GM03348 (cell line): ENCODE measurements at places on chromosomes 6 and 20.
A peak's percentile ranks its signal among the peaks of the same experiment; 100 is the strongest.

- peak; percentile 29 for DNase-seq
These were observed 226.6 kb downstream of the ALDH8A1 start for GRCh38 chr6:134723081-134723871.

- DNase-seq, result peak; percentile 14
These were observed 514.0 kb upstream of the BTBD3 start for GRCh38 chr20:11403711-11404110.

- DNase-seq, result no peak
These were observed 153.7 kb upstream of the THBS2 start for GRCh38 chr6:169407325-169407724.

GRCh38 chr6:138596591-138596990 is 97.3 kb upstream of the NHSL1 start:
- DNase-seq, result no peak

- DNase-seq, result no peak
These were observed 33.6 kb upstream of the HLA-A start for GRCh38 chr6:29908710-29909109.

DNA sequence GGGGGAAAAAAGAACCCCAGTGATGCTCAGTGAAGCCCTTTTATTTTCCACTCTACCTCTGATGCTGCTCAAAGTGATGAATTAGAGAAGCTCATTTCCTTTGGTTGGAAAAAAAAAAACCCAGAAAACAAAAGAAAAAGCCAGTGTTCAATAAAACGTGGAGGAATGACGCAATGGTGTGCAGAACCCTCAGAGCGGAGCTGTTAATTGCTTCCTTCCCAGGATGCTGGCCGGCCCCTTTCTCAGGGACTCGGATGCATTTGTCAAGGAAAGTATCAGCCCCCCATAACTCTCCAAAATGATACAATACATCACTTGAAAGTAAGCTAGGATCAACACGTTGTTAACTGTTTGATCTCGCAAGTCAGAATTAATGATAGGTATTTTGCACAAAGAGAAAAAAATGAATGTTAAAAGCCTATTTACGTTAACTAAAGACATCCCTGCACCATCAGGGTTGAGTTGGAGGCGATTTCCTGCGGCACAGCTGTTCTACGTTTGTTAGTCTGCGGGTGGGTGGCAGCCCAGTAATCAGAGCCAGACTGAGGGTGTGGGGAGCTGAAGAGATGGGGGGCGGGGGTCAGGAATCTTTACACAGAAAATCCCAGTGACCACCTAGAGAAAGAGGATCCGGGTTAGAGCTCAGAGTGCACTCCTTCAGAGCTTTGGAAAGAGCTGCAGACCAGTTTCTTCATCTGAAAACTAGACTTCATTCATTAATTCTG is 132.4 kb downstream of the BMP7 start:
- no peak for DNase-seq

- DNase-seq, result peak; percentile 69
These were observed 123.3 kb upstream of the DUSP22 start for GRCh38 chr6:168865-169455.

DNA sequence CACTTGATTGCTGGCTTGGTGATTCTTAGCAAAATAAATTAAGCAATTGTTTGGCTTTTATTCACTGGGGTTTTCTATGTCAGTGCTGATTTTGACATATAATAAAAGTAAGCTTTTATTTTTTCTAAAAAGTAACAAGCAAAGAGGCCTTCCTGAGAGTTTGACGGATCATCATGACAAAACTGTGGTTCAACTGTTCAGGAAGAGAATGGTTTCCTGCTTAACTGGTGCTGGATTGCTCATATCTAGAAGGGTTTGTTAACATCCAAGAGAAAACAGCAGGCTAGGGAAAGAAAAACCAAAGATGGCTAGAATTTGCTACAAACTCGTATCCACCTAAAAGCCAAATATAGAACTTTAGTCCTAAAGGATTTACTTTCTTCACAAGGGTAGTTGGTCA is 21.2 kb downstream of the SERPINB1 start:
- no peak for DNase-seq

DNA sequence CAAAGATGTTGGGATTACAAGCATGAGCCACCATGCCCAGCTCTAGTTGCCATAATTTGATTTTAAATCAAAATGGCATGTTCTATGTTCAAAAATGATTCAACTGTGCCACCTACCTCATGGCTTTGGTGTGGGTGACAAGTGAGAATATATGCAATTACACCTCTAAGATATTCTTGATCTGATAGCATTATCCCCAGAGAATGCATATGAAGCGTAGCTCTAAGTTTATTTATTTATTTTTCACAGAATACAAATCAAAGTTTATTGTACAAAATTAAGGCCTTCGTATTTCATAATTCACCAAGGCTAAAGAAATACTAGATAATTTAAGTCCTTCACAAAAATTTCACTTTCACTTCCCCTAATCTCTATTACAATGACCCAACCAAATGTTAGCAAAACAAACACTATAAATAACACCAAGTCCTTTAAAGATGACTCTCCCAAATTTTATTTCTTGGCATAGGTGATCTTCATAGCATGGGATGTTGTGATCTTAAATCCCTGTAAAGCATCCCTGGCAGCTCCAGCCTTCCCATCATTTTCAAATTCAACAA is 205.9 kb upstream of the TAB2 start:
- no peak for DNase-seq

DNA sequence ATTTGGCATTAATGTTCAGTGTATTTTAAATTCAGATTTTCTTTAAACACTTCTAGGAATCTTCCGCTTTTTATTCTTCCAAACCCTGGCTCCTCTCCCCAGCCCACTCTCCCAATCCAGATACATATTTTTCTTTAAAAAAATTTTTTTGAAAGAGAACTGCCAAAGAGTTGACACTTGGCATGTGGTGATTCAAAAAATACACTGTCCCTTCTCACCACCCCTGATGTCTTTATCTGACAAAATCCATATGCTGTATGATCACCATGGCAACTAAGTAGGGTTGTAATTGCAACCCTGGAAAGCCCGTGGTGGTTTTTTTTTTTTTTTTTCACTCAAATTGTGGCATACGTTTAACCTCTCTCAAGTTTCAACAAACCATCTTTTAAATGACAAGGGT is 355.8 kb upstream of the SASH1 start:
- no peak for DNase-seq

DNA sequence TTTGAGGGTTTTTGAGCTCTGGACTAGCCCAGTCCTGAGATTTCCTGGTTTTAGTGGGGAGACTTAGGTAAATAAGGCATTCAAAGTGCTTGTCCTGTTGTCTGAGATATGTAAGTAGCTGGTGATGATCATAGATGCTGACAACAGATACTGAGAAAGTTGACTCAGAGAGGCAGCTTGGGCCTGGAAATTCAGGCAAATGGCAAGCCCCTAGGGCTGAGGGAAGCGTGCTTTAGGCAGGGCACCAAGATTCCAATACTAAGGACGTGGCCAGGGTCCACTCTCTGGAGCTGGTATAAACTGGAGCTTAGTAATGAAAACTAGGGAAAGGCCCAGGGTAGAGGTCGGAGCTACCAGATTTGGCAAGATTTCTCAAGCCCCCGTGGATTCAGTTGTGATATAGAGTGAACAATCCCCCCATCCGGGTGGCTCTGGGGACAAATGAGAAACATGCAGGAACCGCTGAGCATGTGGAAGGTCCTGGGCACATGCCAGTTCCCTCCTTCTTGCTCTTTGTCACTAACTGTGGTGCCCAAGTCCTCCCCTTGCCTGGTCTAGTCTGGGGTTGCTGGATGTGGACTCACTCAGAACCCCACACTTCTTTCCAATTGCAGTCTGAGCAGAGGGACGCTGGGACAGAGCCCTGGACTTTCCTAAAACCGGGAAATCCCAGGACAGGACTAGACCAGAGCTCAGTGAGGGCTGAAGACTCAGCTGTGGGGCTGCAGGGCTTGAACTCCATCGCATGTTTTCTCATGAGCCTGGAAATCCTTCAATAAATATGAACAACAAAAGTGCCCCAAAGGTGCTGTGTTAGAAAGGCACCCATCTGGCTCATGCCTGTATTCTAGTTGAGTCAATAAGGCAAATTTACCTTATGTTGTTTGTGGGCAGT is 10.3 kb downstream of the SLC22A3 start:
- DNase-seq, result no peak

DNA sequence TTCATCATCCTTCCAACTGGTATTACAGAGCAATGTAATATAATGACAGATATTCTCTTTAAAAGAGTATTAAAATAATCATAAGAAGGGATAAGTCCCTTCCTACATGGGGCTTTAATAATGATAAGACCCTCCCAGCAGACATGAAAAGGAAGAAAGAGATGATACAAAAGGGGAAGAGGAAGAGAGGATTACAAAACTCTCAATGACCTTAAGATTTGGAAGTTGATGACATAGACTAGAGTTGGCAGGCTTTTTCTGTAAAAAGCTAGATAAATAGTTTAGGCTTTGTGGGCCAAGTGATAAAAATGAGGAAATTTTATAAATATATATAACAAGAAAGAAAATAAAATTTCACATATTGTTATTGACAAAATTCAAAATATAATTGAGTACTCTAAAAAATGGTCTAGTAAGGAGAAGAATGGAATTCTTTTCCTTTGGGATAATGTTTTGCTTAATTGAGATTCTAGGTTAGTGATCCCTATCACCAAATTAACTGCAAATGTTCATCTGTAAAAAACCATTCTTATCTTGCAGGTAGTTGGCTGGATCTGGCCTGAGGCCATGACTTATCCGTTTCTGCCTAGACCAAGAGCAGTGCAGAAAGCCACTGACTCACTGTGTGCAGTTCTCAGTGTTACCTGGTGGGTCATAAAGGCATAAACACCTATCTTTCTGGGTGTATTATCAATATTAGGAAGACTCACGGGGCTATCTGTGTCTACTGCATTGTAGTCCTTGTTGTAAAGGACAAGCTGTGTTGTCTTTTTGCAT is 11.0 kb downstream of the RIPOR2 start:
- no peak for DNase-seq

GRCh38 chr6:169780571-169781091 is 29.2 kb downstream of the ERMARD start:
- DNase-seq, result no peak

- no peak for DNase-seq
These were observed 1195.4 kb upstream of the EYS start for GRCh38 chr6:66902457-66902856.

- DNase-seq, result peak; percentile 96
These were observed 50.0 kb upstream of the EZR start for GRCh38 chr6:158868890-158869825.

DNA sequence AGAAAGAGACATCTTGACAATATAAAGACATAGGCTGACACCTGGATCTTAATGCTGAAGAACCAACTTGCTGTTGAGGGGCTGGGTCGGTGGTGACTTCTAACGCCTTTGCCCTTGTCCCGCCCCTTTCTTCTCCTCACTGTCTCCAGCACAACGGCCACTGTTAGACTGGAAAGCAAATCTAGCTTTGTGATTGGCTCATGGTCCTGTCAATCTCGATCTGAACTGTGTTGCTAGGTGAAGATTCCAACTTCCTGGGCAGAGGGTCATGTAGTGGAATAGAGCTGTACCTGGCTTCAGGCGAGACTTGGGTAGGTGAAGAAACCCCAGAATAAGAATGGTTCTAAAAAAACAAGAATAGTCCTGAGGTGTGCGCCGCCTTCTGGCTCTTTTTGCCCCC is at the start of gene PGK2:
Gene PGK2 (minus strand): TSS at position 110 of the 400 bp plus-strand sequence. CDS start 98 bp downstream, at position 12.
- no peak for DNase-seq

GRCh38 chr20:23046431-23046830 is 3.0 kb downstream of the THBD start:
- no peak for DNase-seq

DNA sequence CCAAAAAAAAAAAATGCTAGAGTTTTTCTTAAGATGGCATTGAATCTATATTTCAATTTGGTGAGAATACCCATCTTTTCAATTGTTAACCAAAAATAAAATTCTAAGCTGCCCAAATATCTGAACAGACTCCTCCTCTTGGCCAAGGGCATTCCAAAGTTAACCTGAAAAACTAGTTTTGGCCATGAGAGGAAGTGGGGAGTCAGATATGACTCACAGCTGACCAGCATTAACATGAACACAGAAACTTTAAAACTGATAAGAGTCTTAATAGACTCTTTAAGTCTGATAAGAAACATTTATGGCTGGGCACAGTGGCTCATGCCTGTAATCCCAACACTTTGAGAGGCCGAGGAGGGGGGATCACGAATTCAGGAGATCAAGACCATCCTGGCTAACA is 171.3 kb downstream of the FAXC start:
- DNase-seq, result no peak

GRCh38 chr20:58448958-58449357 is 59.9 kb downstream of the VAPB start:
- DNase-seq, result no peak

DNA sequence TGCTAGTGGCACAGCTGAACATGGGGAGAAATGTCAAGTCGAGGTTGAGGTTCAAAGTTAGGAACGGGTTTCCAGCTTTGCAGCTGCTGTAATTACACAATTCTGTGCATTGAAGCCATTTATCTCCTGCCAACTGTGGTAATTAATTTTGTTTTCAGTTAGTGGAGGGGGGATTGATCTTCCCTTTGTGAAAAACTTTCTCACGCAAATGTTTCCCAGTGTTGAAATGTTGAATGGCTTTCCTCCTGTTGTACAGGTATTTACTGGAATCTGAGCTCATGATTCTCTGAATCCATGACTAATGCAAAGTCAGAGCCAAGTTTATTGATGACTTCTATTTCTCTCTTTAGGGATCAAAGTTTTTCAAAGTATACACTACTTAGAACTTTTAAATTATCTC is 198.4 kb upstream of the SLC35B3 start:
- DNase-seq, result no peak

GRCh38 chr20:35974256-35974655 is 5.9 kb downstream of the CNBD2 start:
- DNase-seq, result no peak
